ENCODE measurements at places on chromosomes 12 and 14.

GRCh38 chr14:51328064-51328771 lies 88.2 kb downstream of the TMX1 start:
- no peak for DNase-seq

DNA sequence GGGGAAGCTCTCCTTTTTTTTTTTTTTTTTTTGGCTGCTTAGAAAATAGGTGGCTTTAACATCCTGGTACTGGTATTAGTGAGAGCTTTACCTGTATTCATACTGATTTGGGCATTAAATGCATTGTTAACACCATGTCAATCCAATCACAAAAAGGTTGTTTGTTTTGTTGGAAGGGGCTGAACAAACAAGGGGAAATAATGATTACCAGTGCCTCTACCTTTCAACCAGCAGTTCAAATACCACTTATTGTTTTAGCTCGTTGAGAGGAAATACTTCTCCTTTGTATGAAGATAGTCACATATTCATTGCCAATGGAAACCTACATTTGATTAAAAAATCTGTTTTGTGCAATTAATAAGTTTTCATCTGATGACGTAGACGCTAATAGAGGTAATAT lies 72.9 kb downstream of the MIPOL1 start:
- no peak for DNase-seq

- peak; percentile 78 for DNase-seq
These were observed 836 bp downstream of the EVL start for GRCh38 chr14:100065942-100066574.

DNA sequence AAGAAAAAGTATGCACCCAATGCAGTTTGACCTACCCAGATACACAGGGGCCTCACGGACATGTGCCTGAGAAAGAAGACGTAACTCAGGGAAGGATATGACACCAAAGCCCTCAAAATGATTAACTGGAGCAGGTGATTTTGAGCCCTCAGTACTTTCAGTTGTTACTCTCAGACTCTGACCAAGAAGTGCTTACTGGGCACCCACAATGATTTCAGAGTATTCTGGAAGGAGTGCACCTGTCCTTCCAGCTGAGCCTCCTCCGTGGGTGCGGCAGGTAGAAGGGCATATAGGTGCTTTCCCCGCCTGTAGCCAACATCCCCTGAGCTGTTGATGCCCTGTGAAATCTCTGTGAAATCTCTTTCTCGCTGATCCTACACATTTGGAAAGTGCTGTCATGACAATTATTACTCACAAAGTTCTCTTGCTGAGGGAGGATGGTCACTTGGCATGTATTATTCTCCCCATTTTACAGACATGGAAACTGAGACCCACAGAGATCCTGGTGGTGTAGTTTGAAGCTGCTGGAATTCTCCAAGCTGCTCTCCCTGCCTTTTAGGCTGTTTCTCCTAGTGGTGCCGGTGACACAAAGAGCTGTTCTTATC lies 154.3 kb upstream of the CCND2 start:
- DNase-seq, result no peak

- no peak for DNase-seq
These were observed 8.1 kb downstream of the PRKAB1 start for GRCh38 chr12:119676022-119676421.

- no peak for DNase-seq
These were observed 113.6 kb downstream of the GALC start for GRCh38 chr14:87879389-87879788.

GRCh38 chr12:7806863-7807487 lies 17.8 kb downstream of the NANOG start:
- DNase-seq, result no peak

DNA sequence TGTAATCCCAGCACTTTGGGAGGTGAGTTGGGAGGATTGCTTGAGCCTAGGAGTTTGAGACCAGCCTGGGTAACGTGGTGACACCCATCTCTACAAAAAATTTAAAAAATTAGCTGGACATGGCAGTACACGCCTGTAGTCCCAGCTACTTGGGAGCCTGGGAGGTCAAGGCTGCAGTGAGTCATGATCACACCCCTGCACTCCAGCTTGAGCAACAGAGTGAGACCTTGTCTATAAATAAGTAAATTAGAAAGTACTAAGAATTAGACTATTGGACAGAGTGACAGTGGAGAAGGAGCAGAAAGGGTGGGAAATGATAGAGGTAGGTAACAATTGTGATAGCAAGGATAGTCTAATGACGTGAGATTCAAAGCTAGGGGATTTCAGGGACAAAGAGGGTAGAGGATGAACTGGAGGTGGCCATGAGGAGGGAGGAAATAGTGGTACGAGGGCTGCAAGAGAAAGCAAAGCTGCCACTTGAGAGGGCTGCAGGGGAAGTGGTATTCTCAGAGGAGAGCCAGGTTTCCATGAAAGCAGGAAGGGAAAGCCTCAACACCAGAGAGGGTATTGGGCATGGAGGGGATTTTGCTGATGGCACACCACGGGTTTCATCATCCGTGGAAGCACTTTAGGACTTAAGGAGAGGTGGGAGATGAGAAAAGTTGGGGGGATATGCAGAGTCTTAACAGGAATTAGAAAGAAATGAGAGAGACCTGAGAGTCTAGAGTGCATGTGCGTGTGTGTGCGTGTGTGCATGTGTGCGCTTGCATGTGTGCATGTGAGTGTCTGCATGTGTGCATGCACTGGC lies 85.6 kb downstream of the SYNE2 start:
- DNase-seq, result peak; percentile 32

DNA sequence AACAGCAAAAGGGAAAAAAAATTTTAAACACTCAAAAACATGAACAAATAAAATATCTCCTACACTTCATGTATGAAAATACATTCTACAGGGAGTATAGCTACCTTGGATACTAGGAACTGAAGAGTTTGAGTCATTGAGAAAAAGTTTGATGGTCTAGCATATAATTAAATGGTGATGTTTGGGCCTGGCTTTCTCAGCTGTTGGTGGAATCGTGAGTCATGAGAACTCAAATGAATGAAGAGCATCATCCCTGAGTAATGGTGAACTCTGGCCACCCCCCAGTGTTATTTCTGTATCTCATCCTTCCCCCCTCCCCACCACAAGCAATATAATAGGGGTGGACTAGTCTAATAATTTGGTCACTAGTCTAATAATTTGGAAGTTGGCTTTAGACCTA lies 6.7 kb upstream of the SLC6A15 start:
- DNase-seq, result no peak

- DNase-seq, result no peak
These were observed 3.0 kb upstream of the SERPINA1 start for GRCh38 chr14:94391281-94391975.

- no peak for DNase-seq
These were observed 51.6 kb downstream of the EIF2S3B start for GRCh38 chr12:10557329-10557728.

- DNase-seq, result no peak
These were observed 36.9 kb downstream of the SLC2A14 start for GRCh38 chr12:7835766-7836165.

- DNase-seq, result no peak
These were observed 12.0 kb downstream of the ADSS1 start for GRCh38 chr14:104735830-104736642.

- DNase-seq, result no peak
These were observed 278.9 kb downstream of the DPF3 start for GRCh38 chr14:72614891-72615415.

- DNase-seq, result no peak
These were observed 1134.6 kb downstream of the BCL11B start for GRCh38 chr14:98137131-98138025.

DNA sequence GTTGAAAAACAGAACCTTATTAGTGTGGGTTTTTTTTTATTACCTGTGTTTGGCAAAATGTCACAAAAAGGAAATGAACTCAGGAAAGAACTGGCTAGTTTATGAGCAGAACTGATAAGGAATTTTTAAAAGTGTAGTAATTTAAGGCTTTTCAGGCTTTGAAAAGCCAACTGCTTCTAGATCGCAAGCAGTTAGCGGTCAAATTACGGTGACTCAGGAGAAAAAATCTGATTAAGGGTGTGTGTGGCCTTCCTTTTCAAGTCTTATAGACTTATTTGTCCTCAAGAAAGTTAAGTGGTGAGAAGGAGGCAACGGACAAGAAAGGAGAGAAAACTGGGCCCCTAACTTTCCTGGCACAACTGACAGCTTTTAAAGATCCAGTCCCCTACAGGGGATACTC lies 33.4 kb downstream of the PDZRN4 start:
- DNase-seq, result no peak

DNA sequence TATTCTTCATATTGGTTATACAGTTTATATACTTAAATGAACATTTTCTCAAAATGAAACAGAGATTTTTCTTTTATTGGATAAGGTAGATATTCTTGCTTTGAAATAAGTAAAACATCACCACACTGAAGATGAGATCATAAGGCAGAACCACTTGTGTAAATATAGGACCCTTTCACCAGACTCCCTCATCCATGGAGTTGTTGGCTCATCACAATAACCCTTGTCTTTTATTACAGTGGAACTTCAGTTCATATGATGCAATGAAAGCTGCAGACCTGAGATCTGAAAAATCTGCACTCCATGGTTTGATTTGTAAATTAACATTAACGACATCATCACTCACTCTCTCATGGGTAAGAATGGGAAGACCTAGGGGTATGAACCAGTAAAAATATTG lies 51.9 kb upstream of the DBX2 start:
- no peak for DNase-seq

GRCh38 chr12:12835378-12836146 lies 22.4 kb downstream of the DDX47 start:
- DNase-seq, result no peak

DNA sequence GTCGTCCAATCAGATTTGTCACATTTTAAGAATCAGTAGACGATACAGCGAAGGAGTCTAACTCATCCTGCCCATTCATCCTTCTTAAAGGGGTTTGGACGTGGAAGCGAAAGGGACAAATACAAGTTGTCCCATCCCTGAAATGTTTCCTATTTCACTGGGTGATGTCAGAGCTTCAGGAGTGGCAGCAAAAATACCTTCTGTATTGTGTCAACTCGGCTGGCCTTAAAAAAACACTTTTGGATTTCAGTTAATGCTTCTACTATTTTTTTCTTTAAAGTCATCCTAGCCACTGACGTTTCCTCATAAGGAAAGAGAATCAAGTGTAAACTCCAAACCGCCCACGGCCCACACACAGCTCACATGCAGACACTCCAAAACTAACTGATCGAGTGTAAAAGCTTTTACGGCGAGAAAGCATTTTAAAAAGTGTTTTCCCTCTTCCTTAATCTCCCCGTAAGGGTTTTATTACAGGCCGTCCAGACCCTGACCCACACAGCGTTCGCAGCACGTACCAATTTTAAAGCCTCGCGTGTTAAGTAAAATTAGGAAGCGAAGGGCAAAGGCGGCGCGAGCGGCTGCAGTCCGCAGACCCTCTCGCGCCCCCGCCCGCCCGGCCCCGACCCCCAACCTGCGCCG lies 593 bp downstream of the CFL2 start:
- DNase-seq, result no peak

- no peak for DNase-seq
These were observed 164.1 kb downstream of the C12orf42 start for GRCh38 chr12:103331643-103332042.

DNA sequence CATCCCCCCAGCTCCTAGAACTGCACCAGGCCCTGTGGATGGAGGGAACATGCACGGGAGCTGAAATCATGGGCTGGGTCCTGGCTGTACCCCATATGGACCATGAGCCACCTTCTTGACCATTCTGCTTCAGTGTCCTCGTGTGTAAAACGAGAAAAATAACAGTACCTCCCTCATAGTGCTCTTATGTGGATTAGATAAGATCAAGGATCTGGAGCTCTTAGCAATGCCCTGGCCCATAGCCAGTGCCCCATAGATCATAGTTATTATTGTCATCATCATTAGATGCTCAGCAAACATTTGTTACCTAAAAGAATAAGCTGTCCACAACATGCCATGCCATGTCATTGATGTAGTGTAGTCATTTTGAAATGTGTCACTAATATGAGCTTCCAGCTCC lies 71.3 kb downstream of the SYNE3 start:
- DNase-seq, result no peak

- DNase-seq, result no peak
These were observed 24.6 kb downstream of the RFLNA start for GRCh38 chr12:124319368-124320050.

- DNase-seq, result no peak
These were observed 31.1 kb downstream of the IRF2BPL start for GRCh38 chr14:76997257-76997970.

DNA sequence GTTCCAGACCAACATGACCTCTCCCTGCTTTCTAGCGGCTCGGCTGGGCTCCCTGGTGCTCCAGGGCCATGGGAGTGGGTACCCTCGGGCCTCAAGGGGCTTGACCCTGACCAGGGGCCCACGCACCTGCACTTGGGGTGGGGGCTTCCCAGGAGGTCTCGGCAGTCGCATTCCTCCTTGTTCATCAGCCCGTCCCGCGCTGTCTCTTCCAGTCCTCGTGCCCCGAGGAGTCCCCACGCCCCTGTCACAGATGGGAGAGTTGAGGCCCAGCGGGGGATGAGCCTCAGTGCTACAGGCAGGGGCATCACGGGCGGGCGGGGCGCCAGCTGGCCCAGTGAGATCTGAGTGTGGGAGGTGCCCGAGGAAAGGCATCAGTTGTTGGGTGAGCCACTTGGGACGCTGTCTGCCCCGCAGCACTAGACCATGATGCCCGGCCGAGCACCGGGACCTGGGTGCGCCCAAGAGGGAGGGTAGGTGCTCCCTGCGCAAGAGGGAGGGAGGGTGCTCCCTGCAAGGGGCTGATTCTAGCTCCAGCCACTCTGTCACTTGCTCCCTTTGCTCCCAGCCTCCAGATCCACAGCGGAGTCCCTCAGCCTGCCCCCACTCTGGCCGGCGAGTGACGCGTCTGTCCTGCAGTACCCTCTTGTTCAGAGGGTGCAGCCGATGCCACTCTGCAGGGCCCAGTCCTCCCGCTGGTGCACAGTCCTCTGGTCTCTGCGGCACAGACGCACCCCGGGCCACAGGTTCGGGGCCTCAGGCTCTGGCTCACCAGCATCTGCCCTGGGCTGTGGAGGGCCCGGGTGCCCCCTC lies 23.8 kb downstream of the MMP17 start:
- DNase-seq, result no peak

DNA sequence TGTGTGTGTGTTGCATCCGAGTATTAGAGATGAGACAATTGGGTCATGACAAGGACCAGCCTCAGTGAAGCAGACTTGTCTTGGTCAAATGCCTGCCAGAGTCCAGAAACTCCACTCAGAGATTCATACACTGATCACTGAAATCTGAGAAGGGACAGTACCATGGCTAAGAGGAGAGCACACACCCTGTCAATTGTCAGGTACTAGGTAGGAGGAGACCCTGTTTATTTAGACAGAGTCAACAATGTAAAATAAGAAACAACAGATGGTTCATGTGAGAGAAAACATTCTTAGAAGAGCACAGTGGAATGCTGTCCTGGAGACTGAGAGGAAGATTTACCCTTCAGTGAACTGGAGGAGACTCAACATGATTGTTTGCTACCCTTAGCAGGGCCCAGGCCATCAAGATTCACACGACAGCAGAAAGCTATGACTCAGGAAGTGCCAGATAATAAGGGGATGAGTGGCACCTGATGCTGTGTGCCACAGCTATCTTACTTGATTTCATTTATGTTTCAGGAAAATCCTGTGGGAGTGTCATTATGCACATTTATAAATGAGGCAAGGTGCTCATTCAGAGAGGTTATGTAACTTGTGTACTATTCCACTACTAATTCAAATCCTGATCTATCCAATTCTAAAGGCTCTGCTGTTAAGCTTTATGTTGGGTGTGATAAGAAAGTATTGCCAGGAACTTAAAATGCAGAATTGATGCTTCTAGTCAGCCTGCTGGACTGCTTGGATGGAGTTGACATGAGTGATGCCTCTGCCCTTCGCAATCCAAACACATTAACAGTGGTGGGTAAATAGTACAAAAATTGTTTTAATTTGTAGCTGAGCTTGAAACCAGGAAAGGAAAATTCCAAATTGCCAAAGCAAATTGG lies 136.6 kb upstream of the NEDD1 start:
- no peak for DNase-seq
